Bone marrow (tissue), 2 donors: ENCODE measurements at places on chromosomes 5 and 9.

- DNase-seq: no peak
Measured at GRCh38 chr9:99262949-99263418, 40.9 kb downstream of the SEC61B start.

- no peak for DNase-seq
Measured at GRCh38 chr5:96968614-96969013, 32.7 kb downstream of the LNPEP start.

DNA sequence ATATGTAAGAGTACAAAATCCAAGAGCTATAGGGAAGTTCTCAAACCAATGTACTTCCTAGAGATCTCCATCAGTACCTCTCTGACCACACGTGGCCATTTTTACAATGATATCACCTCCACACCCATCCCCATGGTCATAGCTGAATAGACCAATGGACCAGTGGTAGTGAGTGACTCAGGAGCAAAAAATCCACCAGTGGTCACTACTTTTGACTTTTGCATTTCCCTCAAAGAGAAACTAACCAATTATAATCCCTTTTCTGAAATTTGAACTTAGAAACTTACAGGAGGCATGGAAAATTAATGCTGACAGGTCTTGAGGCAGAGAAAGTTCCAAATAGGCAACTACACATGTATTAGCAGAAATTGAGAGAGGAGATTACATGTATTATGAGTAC, 238.4 kb downstream of the TRPM3 start:
- no peak for DNase-seq

GRCh38 chr9:6590334-6590733, 55.2 kb downstream of the GLDC start:
- DNase-seq: no peak

DNA sequence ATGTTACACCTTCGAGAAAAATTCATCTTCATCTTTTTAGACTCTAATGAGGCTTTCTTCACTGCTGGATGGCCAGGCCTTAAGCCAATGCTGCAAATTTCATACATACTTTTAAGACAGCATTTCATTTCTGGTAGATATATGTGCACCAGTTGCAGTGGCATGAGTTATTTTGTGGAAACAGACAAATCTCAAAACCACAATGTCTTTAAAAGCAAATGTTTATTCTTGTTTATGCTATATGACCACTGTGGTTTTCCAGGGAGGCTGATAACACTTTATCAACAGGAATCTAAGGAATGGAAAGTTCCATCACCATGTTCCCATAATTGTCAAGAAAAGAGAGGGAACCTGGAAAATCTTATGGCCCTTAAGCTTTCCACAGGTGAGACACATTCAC, 27.7 kb downstream of the CDH9 start:
- no peak for DNase-seq

DNA sequence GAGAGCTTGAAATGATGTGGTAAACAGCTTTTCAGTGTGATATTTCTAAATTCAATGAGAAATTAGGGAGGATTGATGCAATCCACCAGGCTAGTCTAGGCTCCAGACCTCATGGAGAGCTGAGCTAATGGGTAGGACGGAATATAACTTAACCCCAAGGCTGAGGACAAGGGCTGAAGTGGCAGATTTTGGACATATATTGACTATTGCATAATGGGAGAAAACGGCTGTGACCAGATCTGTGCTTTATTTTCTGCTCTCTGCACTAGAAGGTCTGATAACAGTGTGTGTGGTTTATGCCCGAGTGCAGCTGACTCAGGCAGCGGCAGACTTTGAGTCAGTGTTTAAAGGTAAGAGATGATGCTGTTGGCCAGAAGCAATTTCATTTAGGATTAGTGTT, 70.6 kb downstream of the ACTBL2 start:
- DNase-seq: no peak

- no peak for DNase-seq
Measured at GRCh38 chr5:154335065-154335448, 110.7 kb upstream of the SAP30L start.

DNA sequence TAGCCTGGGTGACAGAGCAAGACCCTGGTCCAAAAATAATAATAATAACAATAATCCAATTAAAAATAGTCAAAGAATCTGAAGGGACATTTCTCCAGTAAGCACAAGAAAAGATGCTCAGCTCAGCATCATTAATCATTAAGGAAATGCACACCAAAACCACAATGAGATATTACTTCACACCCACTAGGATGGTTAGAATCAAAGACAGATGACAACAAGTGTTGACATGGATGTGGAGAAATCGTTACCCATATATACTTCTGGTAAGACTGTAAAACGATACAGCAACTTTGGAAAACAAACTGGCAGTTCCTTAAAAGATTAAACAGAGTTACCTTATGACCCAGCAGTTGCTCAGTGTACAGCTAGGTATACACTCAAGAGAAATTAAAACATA, 5.3 kb upstream of the FANCG start:
- DNase-seq: no peak

GRCh38 chr9:126510564-126510963, 103.2 kb upstream of the LMX1B start:
- DNase-seq: no peak
